Neural crest cell (in vitro differentiated cells): ENCODE measurements at places on chromosomes 12 and 14.

DNA sequence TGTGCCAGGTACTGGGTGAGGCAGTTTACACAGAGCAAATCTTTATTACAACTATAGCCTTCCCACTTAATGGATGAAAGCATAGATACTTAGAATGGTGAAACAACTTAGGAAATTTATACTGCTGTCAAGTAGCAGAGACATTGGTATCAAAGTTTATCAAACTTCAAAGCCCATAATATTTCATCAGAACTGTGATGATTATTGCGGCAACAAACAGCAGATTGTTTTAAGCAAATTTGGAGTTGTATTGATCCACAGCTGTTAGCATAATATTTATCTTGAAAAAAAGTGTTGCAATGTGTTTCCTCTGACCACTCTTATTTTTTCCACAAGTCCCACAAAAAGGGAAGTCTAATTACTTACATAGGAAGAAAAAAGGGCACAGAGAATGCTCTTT, 2.0 kb upstream of the SLCO1B3 start:
- DNase-seq = no peak

- DNase-seq = no peak
Observed at GRCh38 chr12:80892597-80893445, 44.9 kb downstream of the LIN7A start.

GRCh38 chr12:119446459-119446858, 111.9 kb downstream of the CCDC60 start:
- DNase-seq = no peak

DNA sequence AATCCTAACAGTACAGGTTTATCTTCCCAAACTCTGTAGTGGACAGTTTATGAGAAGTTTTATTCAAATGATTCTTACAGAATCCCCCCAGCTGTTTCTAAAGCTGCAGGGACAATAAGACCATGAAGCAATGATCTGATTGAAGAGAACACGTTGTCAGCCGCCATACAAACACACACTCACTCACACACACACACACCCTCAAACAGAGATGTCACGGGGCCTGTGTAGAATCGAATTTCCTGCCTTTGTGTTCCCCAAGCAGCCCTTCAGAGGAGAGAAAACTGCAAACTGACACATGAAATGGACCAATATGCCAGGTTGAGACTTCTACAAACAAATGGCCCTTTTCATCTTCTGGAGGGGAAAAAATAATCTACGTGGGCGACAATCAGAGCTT, 80.5 kb upstream of the TBX3 start:
- peak; percentile 9 for DNase-seq

DNA sequence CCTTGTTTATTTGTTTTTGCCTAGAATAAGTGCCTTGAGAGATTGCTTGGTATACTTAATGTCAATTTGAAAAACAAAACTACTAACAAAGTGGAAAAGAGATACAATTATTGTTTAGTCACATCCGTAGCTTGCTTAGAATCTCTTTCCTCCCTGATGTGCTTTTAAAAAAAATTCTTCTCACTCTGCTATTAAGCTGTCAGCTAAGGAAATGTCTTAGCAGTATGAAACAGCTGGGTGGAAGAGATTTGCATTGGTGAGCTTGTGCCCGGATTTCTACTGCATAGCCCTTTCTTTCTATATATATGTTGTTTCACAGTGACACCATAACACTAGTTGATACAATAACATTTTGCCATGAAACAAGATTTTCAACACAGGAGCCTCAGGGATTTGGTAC, 229.4 kb upstream of the RGS6 start:
- DNase-seq = no peak

DNA sequence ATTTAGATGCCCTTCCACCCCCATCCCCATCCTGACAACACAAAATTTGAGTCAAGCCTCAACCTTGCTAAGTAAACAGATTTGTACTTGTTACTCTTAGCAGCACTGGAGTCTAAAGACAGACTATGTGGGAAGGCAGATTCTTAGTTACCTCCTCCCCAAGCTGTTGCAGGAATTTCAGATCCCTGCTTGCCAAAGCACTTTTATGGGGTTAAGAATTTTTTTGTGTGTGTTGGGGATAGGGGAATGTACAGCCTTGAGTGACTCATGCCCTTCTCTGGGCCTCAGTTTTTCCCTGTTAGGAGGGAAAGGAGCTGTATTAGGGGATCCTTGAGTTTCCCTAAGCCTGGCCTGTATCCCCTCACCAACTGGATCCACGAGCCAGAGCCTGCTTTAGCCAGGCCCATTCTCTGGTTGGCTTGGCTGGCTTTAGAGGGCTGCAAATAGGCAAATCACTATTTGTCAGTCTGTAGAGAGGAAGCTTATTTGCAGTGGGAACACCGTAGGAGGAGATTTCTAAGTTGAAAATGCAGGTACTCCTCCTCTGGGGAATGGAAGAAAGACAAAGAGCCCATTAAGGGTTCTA, 27.7 kb upstream of the RNU6-8 start:
- DNase-seq = no peak

- DNase-seq = no peak
Observed at GRCh38 chr12:84329938-84330337, 582.7 kb downstream of the SLC6A15 start.

GRCh38 chr12:117521867-117522266, 160.4 kb upstream of the NOS1 start:
- DNase-seq = no peak

DNA sequence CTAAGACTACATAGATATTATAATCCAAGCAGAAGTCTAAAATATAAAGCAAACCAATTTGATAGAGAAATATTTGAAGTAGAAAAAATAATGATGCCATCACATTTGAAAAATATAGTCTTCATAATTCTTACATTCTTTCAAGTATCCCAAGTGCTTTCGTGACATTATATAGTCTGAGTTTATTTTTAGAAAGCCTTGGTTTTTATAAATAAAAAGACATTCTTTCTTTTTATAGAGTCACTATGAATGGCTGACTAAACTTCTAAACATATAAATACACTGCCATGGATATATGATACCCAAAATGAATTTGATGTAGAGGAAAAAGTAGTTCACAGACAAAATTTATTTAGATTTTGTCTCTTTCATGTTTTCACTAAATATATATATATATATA, 135.1 kb upstream of the PDZRN4 start:
- DNase-seq = no peak

DNA sequence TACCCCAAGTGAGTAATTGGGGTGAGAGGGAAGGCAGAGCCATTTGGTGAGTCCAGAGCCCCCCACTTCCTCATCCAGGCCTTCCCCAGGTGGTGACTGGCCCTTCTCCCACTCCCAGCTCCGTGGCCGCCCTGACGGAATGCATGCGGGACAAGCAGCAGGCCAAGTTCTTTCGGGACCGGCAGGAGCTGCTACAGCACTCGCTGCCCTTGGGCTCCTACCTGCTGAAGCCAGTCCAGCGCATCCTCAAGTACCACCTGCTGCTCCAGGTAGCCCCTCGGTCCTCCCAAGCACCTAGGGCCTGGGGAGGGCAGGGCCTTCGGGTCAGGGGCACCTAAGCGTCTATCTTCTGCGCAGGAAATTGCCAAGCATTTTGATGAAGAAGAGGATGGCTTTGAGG, 26.5 kb downstream of the PLEKHG3 start:
- no peak for DNase-seq
